Stimulated activated CD4-positive, alpha-beta T cell treated with anti-CD3 and anti-CD28 coated beads, Interleukin-2, amount 100 ng/mL, for 24 hours (primary cell): ENCODE measurements at places on chromosomes 2 and 18.
A peak's percentile ranks its signal among the peaks of the same experiment; 100 is the strongest.

- DNase-seq = no peak
Measured at GRCh38 chr2:168567836-168568235, 111.8 kb downstream of the CERS6 start.

DNA sequence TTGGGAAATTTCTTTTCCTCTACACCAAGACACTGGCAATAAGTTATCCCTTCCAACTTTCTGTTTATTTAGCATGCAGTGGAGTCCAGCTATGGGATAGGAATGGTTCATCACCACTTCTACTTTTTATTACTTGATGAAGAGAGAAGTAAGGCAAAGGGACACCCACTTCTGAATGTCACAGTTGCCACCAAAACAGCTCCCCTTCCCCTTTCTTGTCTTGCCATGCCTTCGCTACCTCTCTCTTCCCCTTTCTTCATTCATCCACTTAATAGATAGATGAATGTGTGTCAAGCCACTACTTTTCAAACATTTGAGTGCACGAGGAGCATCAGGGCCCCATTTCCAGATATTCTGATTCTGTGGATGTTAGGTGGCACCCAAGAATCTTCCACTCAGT is 59.6 kb downstream of the KCTD18 start:
- DNase-seq = no peak

DNA sequence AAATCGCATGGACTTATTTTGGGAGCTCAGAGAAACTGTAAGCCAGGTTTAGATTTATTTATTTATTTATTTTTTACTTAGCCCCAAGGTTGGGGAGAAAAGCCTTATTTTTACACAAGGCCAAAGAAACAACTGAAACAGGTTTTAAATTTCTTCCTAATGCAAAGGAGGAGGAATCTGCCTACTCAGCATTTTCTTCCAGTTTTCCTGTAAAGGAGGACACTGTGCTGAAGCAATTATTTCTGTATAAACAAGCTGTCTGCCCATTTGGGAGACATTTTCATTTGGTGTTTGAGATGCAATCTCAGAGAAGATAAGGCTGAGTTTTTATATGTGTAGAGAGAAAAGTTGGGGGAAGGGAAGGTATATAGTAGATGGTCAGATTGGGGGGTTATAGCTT is 125.0 kb downstream of the ETAA1 start:
- DNase-seq = no peak

DNA sequence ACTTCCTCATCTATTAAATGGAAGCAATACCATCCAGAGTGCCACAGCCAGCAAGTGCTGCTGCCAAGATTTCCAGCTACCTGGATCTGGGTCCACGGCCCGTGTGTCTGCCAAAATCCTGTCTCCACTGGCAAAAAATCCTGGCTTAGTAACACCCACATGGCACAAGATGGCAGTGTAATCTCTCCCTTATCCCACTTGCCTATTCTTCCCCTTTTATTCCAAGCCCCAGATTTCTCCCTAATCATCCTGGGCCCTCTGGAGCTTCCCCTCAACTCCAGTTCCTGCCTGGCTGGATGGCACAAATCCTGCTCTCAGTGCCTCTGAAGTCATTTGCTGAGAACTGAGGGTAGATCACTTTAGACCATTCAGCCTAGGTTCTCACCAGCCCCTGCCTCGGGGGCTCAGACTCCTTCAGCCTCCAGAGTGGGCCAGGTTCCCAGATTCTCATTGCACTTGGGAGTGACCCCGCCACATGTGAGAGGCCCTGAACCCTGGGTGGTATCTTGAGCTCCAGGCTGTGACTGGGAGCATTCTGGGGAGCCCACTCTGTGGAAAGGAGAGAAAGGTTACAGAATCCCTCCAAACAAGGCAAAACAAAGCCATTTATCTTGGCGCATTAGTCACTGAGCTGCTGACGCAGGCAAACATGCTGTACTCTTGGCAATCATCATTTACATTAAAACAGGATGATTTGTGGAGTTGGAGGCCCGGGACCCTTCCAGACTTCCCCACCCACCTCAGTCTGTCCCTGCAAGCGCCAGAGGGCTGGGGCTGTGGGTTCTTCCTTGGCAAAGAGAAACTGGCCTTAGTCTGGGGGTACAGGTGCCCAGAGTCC is 325.8 kb downstream of the DYSF start:
- DNase-seq = no peak

- DNase-seq = peak; percentile 88
Measured at GRCh38 chr2:96174251-96175144, 29.3 kb upstream of the DUSP2 start.

- DNase-seq = no peak
Measured at GRCh38 chr2:234635284-234635683, 138.4 kb upstream of the ARL4C start.

- DNase-seq = no peak
Measured at GRCh38 chr18:74510770-74511095, 14.6 kb downstream of the CNDP2 start.
